ENCODE measurements at places on chromosomes 1 and 21.

GRCh38 chr1:106995970-106996369 is 60.5 kb upstream of the PRMT6 start:
- no peak for DNase-seq

- no peak for DNase-seq
These were observed 82.0 kb upstream of the DPH5 start for GRCh38 chr1:101107496-101108110.

- DNase-seq = peak; percentile 40
These were observed 710 bp upstream of the HYI start for GRCh38 chr1:43454270-43455011.

GRCh38 chr21:25572861-25573310 is 34.4 kb downstream of the MRPL39 start:
- DNase-seq = no peak

DNA sequence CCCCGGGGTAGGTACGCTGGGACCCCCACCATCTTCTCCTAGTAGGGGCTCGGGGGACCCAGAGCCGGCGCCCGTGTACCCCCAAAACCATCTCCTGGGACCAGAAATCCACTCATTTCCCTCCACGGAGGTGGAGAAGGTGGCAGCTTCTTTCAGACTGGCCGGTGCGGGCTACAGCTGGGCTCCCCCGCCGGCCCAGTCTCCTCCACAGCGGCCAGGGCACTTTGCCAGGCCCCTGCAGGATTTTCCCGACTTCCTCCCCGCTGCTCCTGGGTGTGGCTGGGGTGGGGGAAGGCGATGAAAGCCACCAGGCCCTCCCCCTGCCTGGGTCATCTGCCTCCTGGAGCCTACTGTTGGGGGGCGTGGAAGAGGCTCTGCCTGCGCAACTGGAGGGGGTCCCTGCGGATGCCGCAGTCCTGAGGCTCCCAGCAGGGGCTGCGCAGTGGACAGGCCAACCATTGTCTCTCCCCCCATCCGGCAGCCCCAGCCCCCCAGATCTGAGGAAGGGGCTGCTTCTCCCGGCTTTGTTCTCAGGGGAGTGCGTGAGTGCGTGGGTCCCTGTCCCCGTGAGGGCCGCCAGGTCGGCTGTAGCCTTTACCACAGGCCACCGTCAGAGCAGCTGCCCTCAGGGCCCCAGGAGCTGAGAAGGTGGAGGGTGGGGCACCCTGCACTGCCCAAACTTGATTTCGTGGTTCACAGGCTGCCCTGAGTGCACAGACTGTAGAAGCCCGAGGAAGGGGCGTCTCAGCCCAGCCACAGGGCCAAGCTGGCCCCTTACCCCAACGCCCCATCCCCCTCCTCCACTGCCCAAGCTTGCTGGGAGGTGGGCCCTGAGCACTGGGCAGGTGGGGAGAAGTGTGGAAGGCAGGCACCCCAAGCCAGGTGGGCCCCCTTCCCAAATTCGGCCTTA is 1.3 kb downstream of the AGRN start:
- DNase-seq = no peak

- no peak for DNase-seq
These were observed 76.8 kb upstream of the DNAJC6 start for GRCh38 chr1:65232461-65232990.
